ENCODE measurements at places on chromosomes 13 and 19.

DNA sequence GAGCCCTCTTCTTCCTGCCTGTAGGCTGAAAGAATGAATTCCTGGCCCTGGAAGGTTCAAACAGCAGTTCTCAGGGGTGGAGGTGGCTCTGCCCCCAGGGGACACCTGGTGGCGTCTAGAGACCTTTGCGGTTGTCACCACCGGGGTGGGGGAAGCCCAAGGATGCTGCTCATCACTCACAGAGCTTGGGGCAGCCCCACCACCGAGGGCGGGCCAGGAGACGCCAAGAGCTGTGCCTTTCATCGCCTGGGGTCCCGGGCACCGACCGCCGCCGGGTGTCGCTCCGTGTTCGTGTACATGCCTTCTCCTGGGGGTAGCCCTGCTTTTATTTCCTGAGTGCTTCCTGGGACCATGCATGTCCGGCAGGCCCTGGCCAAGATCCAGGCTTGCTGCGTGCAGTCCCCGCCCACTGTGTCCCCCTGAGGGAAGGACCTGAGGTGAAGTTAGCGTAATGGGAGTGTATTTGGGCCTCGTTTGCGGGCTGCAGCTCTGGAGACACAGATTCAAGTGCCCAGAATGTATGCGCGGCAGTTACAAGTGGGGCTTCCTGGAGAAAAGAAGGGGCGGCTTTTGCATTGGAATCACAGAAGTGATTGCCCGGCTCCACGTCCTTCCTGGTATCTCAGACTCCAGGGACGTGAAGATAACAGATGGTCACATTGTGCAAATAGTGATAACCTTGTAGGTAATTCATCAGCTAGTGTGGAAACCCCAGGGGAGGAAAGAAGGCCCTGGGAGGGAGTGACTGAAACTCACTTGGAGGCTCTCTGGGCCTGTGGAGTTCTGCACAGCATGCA lies 7.8 kb downstream of the DOT1L start:
- DNase-seq, result peak; percentile 72

- DNase-seq, result no peak
Measured at GRCh38 chr13:92952161-92952560, 274.4 kb upstream of the GPC6 start.

GRCh38 chr13:32905063-32905863 lies 111.0 kb upstream of the KL start:
- no peak for DNase-seq

GRCh38 chr19:27974082-27974513 lies 1238.9 kb downstream of the UQCRFS1 start:
- DNase-seq, result no peak

GRCh38 chr19:38583219-38583984 lies 34.4 kb downstream of the MAP4K1 start:
- no peak for DNase-seq

GRCh38 chr13:51913421-51914136 lies 51.8 kb downstream of the CCDC70 start:
- DNase-seq, result no peak

DNA sequence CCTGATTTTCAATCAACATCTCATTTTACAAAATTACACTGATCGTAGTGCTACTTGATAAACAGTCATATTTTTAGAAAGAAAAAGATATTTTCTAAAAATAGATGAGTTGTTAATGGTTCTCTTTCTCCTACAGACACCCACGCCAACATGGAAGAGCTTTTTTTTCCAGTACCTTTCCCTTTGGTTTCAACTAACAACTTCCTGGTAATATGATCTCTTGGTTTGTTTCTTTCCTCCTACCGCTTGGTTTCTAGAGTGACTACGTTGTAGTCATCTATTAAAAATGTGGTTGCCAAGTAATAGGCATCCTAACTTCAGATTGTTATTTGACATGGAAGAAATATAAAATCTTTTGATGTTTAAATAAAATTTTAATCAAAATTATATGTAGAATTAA lies 189.0 kb downstream of the LACC1 start:
- DNase-seq, result no peak

GRCh38 chr13:86567119-86567518 lies 767.9 kb upstream of the SLITRK6 start:
- no peak for DNase-seq

DNA sequence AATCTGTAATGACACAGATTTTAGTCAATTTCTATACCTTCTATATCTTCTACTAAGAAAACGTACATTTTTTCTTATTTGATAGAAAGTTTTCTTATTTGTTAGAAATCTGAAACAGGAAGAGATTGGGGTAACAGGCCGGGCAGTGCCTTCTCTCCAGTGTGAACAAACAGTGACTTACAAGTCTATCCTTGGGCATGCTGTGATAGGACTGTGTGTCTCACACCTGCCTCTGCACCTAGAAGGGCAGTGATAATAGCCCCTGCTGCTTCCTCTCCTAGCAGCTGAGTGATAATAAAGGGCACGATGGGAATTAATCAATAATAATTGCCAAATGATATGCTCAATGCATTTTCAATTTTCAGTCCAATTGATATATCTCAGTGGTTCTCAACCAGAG lies 1.4 kb downstream of the TMEM272 start:
- DNase-seq, result no peak

- no peak for DNase-seq
Measured at GRCh38 chr19:45824041-45824471, 8.9 kb upstream of the RSPH6A start.

- DNase-seq, result no peak
Measured at GRCh38 chr13:76864259-76864658, 21.9 kb downstream of the KCTD12 start.

- DNase-seq, result no peak
Measured at GRCh38 chr19:40264314-40265054, 20.7 kb downstream of the AKT2 start.

- DNase-seq, result no peak
Measured at GRCh38 chr19:5093948-5094718, 125.2 kb downstream of the KDM4B start.

- DNase-seq, result peak; percentile 73
Measured at GRCh38 chr19:36605101-36605876, at the start of gene ZNF382. TSS of gene ZNF382 (plus strand) at chr19:36605313. CDS start at chr19:36609915, 4,602 bp downstream.

Data from activated naive CD8-positive, alpha-beta T cell treated with anti-CD3 and anti-CD28 coated beads, Interleukin-2, amount 50 U/mL, for 16 hours (primary cell).